ENCODE measurements at places on chromosomes 2 and 18. TPM values are rescaled to one million over a fixed set of nuclear protein-coding genes. Genes with fewer than 3 reads are reported as not detected.

The ABCB11 gene
- total RNA-seq, result 1.1 TPM

DNA sequence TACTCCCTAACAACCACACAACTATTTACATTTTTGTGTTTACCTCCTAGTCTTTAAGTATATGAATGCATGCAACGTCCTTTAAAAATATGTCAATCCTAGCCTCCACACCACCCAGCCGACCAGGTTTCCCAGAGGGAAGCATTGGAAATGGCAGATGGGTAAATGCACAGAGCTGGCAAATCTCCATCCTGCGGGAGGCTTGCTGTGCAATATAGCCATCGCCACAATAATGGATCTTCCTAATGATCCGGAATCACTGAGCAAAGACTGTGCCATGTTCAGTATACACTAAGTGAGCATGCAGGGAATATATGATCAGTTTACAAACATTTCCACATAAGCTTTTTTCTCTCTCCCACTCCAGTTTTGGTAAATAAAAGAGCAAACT is 131.8 kb downstream of the NEDD4L start:
- no peak for DNase-seq

DNA sequence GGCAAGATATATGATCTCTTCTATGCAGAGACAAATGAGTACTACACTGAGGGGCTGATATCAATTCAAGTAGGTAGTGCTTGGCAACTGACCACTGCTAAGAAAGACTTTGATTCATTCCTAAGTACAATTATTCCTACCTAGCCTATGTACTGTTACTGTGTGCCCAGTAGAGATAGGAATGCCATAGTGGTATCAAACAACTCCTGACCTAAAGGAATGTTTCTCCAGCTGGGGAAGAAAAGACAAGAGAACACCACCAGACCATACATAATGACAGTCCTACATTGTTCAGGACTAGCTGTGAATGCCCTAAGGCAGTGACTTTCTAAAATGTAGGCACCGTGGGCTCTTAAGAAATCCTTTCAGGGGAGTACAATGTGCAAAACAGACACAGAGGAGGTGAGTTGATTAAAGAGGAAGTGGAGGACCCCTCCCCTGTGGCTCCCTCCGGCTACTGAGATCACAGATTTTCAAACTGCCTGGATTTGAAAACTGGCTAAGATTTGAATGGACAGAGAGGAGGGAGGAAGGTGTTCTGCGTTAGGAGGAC is 89.1 kb downstream of the ANTXR1 start:
- no peak for DNase-seq

DNA sequence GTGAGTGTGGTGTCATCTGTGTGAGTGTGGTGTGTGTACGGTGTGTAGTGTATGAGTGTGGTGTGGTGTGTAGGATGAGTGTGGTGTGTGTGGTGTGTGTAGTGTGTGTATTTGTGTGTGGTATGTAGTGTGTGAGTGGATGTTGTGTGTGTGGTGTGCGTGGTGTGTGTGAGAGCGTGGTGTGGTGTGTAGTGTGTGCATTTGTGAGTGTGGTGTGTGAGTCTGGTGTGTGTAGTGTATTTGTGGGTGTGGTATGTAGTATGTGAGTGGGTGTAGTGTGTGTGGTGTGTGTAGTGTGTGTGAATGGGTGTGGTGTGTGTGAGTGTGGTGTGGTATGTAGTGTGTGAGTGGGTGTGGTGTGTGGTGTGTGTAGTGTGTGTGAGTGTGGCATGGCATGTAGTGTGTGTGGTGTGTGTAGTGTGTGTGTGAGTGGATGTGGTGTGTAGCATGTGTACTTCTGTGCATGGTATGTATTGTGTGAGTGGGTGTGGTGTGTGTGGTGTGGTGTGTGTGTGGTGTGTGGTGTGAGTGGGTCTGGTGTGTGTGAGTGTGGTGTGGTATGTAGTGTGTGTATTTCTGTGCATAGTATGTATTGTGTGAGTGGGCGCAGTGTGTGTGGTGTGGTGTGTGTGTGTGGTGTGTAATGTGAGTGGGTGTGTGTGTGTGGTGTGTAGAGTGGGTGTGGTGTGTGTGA is 227.8 kb downstream of the BCL2 start:
- no peak for DNase-seq

DNA sequence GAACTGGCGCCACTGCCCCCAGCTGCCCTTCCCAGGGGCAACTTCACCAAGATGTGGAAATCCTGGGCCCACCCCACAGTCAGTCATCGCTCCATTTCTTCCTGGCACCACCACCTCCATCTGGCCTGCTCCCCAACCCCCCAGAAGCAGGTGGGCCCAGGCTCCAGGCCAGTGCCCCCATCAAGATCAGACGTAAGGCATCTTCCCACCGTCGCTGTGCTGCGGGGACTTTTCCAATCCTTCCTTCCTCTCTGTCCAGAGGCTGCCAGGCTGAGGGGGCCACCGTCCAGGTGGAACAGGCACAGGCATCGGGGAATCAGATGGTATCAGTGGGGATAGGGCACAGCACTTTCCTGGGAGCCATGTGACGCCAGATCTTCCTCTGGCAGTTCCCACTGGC is 8.1 kb downstream of the PRLH start:
- no peak for DNase-seq
